ENCODE measurements at places on chromosomes 3 and 15.

- no peak for DNase-seq
Measured at GRCh38 chr3:15783361-15783969, 14.3 kb downstream of the ANKRD28 start.

- DNase-seq, result no peak
Measured at GRCh38 chr3:128285042-128285966, 132.0 kb downstream of the EEFSEC start.

DNA sequence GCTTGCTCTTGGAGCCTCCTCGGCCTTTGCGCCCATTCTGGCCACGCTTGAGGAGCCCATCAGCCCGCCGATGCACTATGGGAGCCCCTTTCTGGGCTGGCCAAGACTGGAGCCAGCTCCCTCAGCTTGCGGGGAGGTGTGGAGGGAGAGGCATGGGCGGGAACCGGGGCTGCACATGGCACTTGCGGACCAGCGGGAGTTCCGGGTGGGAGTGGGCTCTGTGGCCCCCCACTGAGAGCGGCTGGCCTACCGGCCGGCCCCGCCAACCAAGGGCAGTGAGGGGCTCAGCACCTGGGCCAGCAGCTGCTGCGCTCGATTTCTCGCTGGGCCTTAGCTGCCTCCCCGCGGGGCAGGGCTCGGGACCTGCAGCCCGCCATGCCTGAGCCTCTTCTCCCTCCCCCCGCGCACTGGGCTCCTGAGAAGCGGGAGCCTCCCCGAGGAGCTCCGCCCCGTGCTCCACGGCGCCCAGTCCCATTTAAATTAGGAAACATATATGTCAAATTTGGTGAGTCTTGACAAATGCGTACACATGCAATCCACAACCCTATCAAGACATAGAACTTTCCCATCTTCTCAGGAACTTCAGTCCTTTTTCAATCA is 97.6 kb upstream of the CNTN3 start:
- DNase-seq, result no peak

DNA sequence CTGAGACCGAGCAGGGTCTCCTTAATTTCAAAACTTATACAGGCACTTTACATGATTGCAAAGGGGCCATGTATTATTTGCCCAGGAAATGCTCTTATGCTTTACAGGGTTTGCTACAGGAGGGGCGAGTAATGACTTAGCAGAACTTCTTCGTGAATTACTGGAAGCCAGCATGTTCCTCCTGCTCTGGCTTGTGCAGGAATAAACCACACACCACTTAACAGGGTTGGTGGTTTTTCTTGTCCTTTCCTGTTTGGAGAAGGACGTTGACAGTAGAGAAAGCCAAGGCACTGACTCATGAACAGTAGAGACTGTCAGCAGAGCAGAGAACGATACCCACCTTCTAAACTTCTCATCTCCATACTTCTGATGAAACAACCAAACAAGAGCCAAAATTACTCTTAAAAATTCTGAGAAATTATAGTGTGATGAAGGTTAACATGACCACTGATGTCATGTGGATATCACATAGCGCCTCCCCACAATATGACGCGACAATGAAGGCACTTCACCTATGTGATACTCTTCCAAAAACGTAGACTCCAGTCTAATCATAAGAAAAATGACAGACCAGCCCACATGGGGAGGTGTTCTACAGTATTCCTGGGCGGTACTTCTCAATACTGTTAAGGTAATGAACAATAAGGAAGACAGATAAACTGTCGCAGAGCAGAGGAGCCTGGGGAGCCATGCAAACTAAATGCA is 24.7 kb upstream of the MCTP2 start:
- DNase-seq, result no peak

Measured in Caco-2 (cell line).